Pulmonary artery endothelial cell (primary cell): ENCODE measurements at places on chromosomes 16 and 17. TPM values are rescaled to one million over a fixed set of nuclear protein-coding genes. Genes with fewer than 3 reads are reported as not detected.

Gene PPM1D
- 11.1 and 20.3 TPM in 2 replicates for total RNA-seq

Gene ITGAE
- total RNA-seq: 19.2 and 23.5 TPM in 2 replicates

Gene CCL5
- total RNA-seq: 0.13 TPM in 1 of 2 replicates, not detected in the other

Gene KRTAP4-6
- total RNA-seq: not detected in 2 replicates

Gene STX1B
- total RNA-seq: 0.33 and 0.39 TPM in 2 replicates

Gene TBC1D3K
- not detected in 2 replicates for total RNA-seq

Gene ZDHHC1
- 4.0 and 7.8 TPM in 2 replicates for total RNA-seq
